Adipocyte (in vitro differentiated cells): ENCODE measurements at places on chromosomes 16 and 17.

- peak; percentile 83 for DNase-seq
Measured at GRCh38 chr17:81419319-81419885, 24.1 kb downstream of the BAHCC1 start.

DNA sequence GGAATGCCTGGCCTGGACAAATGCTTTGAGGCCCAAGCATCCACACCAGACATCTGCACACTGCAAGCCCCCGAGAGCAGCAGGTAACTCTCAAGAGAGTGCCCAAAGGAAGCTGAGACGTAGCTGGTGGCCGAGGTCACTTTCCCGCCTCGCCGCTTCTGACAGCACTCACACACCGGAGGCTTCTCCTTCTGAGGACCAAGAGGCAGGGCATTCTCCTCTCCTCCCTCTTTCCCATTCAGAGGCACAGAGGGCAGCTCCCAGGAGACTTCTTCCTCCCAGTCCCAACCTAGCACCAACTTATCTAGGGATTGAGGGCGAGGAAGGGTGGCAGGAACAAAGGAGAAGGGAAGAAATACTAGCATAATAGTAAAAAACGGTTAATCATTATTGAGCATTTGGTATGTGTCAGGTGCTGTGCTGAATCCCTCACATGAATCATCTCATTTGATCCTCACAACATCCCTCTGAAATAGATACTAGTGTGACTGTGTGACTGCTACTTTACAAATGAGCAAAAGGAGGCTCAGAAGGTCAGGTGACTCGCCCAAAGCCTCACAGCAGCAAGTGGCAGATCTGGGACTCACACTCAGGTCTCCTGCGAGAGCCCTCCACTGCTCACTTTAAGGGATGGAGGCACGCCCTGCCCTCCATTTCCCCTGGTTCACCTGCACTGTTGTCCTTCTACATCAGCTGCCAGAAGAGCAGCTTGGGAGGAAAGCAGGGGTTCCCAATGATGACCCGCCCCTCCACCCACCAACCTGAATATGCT, 41.8 kb downstream of the MYO18A start:
- no peak for DNase-seq

DNA sequence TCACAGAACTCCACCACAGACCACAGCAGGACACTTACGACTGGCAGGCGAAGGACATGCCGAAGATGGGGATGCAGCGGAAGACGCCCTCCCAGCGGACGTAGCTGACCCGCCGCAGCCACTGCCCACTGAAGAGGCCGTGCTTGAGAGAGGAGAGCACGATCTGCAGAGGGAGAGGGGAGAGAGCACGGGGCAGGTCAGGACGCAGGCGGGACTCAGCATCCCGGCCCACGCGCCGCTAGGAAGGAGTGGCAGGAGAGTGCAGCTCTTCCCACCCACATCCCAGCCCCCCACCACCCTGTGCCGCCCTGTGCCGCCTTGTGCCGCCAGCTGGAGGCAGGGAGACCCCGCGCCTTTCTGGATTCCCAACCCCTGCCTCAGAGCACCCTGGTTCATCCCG, 14.5 kb downstream of the SLC38A10 start:
- DNase-seq: no peak

- DNase-seq: no peak
Measured at GRCh38 chr16:85926370-85926769, 27.4 kb downstream of the IRF8 start.

DNA sequence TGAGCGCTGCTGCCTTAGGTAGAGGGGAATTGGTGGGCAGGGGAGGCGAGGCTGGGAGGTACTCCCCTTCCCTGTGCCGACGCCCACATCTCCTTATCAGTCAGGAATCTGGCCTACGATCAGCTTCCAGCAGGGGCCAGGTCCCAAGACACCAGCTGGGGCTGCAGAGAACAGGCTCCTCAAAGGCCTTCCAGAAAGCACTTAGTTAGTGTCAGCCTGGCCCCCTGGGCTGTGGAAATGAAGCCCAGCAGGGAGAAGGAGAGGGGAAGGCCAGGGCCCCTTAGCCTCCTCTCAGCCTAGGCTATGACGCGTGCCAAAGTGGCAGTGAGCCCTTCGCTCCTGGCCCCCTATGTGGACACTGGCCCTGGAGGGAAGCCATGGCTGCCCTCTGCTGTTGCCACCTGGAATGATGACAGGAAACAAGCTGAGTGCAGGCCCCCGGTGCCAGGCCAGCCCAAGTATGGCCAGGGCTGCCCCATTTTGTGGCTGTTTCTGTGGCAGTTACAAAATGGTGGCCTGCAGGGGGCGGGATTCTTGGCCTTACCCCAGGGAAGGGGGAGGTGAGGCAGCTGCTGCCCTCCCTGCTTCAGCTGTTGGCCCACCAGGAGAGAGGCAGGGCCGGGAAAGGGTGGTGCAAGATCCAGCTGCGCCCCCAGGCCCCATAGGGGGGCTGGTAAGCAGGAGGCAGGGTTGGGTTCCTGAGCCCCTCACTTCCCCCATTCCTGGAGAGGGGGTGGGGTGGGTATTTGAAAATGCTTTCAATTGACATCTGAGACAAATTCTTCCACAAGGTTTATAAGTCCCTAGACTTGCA, 11.3 kb downstream of the TBX4 start:
- no peak for DNase-seq

DNA sequence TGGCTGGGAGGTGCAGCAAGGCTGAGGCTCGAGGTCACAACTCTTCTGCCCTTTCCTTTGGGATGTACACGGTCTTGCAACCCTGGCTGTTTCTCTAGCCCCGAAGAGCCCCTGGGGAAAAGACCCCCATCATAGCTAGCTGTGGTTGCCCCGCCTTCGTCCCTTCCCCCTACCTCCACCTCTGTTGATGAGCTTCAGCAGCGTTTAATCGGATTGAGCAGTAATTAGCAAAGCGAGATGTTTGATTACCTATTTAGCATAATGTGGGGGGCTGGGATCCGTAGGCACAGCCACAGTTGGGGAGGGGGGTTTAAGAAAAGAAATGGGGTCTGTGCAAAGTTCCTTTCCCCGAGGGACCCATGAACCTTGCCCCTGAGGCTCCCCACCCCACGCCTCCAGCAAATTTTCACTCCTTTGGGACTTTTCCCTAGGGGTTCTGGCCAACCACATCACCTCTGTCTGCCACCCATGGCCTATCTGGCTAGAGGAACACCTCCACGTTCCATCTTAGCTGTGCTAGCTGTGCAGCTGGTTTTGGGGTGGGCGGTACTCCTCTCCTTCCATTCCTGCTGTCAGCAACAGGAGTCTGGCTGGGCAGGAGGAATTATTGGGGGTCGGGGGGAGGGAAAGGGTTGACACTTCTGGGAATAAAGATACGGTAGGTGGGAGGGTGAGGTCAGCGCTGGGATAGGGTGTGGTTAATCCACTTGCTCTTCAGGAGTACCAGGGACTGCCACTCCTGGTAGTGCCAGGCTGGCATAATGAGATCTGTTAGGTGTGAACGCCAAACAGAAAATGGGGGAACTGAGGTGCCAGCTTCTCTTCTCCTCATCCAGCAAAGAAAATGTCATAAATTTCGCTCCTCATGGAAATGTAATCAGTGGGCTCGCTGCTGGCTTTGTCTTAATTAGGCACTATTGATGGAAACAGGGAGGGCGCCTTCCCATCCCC, 1.3 kb upstream of the DNAH2 start:
- no peak for DNase-seq

GRCh38 chr16:7526736-7527135, 194.1 kb downstream of the RBFOX1 start:
- DNase-seq: no peak

DNA sequence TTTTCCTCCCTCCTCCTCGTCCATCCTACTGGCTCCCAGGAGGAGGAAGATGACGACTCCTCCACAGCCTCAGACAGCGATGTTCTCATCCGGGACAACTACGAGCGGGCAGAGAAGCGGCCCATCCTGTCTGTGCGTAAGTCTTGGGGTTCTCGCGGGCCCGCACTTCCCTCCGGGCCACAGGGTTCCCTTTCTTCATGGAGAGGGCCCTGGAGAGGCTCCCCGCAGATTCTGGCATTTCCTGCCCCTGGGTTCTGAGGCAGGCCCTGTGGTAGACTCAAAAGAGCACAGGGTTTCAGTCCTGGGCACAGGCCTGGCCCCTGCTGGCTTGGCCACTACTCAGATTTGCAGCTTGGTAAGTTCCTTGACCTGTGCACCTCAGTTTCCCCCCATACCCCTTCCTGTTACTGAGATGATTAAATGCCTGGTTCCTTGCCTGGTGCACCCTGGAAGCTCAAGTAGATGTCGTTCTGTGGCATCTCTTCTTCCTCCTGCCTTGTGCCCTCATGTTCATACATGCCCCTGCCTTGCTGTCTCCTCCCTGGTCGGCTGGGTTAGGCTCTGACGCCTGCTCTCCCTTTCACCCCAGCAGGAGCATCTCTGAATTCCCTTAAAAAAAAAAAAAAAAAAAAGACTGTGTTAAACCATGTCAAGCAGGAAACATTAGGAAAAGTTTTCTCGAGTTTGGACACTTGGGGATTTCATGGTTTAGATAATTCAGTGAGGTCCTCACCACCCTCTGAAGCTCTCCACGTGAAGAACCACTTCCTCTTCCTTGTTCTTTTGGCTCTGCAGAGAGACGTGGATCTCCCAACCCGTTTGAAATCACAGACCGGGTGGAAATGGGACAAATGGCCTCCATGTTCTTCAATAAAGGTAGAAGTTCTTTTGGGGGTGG, 14.3 kb upstream of the NAT9 start:
- no peak for DNase-seq

GRCh38 chr16:87740909-87741424, 24.8 kb downstream of the KLHDC4 start:
- DNase-seq: no peak

GRCh38 chr16:85402910-85403692, 210.0 kb upstream of the GSE1 start:
- no peak for DNase-seq

- no peak for DNase-seq
Measured at GRCh38 chr16:69725480-69726312, 664 bp downstream of the NQO1 start.

- DNase-seq: peak; percentile 1
Measured at GRCh38 chr16:52069866-52070265, 477.1 kb downstream of the TOX3 start.

GRCh38 chr17:14161419-14161818, 75.2 kb downstream of the CDRT15 start:
- no peak for DNase-seq

DNA sequence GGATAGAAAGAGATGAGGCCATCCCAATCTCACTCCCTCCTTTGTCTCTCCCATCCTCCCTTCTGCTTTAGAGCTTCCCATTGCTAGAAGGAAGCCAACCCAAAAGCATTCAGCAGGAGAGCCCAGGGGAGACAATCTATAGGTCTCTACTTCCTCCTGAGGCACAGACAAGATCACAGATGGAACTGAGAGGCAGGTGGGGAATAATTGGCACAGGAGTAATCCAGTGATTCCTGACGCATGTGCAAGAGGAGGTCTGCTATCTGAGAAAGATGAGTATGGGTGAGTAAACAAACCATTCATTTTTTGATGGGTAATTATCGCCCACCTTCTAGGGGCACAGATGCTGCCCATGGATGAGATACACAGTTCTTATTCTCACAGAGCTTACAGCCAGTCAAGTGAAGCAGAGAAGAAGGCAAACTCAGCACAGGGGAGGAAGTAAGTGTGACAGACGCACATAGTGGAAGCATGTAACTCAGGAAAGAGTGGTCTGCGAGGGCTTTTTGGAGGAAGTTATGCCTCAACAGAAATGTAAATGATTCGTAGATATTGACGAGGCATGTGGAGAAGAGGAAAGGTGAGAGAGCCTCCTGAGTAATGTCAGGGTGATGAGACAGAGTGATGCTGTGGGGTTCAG, 88.9 kb upstream of the HLF start:
- no peak for DNase-seq
